ENCODE measurements at places on chromosomes 1 and 21.

DNA sequence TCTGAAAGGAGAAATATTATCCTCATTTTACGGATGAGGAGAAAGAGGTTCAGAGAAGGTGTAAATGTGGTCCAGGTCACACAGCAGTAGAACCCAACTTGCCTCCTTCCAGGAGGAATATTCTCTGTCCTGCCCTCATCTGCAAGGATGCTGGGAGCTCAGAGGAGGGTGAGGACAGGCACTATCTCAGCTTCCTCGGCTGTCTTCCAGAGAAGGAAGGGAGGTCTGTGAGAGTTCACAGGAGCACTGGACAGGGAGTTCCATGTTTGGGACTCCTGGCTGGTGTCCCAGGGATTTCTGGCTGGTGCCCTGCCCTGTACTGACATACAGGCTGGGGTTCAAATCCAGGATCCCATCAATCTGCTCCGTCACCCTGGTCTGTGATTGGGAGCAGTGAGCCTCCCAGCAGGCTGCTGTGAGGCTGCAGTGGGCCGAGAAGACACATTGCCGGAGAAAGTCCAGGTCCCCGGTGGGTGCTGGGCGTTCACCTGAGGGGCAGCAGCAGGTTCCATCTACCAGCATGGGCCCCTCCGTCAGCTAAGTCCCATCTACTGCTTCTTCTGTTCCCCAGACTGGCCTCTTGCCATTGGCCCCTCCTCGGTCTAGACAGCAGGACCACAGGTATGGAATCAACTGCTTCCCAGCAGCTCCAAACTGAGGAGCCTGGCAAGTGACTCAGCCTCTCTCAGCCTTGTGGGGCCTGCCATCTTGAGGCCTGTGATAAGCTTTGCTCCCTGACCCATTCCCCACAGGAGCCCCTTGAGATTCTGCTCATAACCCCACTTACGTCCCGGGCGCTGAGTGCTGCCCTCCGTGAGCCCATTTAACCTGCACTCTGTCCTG lies 8.5 kb upstream of the BSND start:
- no peak for DNase-seq

- DNase-seq = no peak
Observed at GRCh38 chr21:19832551-19832950, 1165.7 kb upstream of the NCAM2 start.

DNA sequence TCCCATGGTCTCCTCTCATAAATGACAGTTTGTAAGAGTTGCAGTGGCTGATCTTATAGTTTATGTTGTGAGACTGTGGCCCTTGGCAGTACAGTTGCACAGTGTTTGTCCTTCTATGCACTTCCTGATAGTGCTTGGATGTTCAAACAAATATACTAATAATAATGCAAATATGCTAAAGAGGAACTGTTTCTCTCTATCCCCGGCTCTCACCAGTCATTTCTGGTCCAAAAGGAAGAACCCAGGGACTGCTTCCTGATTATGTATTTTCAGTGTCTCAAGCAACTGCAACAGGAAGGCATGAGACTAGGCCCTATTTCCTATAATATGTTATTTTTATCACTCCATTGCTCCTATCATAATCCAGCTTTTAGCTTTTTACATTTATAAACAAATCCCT lies 17.0 kb upstream of the SUCO start:
- no peak for DNase-seq

GRCh38 chr1:200053646-200054045 lies 26.1 kb downstream of the NR5A2 start:
- DNase-seq = no peak

- no peak for DNase-seq
Observed at GRCh38 chr1:202017749-202018467, 7.5 kb downstream of the ELF3 start.

DNA sequence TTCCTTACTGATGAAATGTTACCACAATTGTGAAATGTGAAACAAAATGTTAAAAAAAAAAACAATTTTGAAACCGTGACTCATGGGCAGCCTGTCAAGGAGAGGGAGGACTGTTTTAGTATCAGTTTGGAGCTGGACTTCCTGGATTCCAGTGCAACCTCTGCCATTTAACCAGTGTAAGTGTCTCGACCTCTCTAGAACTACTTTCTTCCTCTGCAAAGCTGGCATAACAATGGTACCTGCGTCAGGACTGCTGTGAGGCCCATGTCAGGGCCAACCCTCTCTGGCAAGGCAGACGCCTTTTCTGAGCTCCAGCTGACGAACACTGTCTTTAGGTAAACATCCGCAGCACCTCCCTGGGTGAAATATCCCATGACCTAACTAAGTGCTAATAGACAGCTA lies 20.9 kb downstream of the URB1 start:
- DNase-seq = peak; percentile 82

DNA sequence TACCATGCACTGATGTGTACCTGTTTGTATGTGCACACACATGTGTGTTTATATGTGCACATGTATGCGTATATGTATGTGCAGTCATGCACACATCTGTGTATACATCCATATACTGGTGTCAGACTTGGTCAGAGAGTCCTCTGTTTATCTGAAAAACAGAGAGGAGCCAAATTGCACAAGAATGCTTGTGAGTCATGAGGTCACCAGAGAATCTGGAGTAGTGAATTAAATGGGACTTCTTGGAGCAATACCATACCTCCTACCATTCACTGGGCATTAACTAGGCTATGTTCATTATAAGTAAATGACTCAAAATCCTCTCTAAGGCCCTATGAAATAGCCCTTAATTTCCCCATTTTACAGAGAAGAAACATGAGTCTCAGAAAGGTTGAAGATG lies 272.1 kb upstream of the C1orf87 start:
- DNase-seq = no peak

DNA sequence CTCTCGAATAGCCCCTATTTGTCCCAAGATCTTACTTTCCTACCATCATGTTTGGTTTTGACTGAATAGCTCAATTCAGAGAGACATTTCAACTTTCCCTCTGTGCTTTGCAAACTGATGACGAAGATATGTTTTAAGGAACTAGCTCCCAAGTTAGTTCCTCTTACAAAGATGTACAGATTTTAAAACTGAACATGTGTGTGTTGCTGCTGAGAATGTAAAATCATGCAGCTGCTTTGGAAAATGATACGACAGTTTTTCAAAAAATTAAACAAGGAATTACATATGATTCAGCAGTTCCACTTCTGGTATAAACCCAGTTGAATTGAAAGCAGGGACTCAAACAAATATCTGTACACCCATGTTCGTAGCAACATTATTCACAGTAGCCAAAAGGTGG lies 33.6 kb downstream of the KIF26B start:
- no peak for DNase-seq

DNA sequence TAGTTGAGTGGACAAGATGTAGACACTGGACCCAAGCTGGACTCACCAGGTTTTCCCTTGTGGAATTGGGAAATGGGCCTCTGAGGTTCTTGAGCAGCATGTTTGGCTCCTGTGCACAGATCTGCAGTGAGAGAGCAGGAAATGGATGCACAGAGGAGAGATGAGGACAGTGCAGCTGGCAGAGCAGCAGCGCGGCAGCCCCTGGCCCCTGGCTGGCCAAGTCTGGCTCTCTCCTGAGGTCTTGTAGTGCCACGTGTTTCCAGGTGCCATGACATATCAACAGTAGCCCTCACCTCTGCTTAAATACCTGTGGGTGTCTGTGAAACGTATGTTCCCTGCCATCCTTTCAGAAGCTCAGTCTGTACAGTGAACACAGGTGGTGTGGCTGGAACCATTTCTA lies 19.2 kb upstream of the BCL10 start:
- DNase-seq = no peak

DNA sequence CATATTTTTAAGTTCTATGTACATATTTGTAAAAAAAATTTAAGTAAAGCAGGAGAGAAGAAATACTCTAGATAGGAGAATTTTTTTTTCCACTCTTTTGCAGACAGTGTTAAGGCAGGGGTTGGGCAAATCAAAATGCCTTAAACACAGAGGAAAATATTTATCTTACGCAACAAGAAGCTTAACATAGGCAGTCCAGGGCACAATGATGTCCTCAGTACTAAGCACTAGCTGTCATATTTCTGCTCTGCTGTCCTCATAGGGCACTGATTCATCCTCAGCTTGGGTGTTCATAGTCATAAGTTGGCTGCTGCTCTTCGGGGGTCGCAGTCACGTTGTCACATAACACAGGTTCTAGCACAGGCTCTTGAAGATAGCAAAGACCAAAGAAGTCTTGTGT lies 247.4 kb downstream of the PTBP2 start:
- peak; percentile 20 for DNase-seq

- DNase-seq = no peak
Observed at GRCh38 chr1:80645621-80646020, 1155.1 kb upstream of the ADGRL2 start.

DNA sequence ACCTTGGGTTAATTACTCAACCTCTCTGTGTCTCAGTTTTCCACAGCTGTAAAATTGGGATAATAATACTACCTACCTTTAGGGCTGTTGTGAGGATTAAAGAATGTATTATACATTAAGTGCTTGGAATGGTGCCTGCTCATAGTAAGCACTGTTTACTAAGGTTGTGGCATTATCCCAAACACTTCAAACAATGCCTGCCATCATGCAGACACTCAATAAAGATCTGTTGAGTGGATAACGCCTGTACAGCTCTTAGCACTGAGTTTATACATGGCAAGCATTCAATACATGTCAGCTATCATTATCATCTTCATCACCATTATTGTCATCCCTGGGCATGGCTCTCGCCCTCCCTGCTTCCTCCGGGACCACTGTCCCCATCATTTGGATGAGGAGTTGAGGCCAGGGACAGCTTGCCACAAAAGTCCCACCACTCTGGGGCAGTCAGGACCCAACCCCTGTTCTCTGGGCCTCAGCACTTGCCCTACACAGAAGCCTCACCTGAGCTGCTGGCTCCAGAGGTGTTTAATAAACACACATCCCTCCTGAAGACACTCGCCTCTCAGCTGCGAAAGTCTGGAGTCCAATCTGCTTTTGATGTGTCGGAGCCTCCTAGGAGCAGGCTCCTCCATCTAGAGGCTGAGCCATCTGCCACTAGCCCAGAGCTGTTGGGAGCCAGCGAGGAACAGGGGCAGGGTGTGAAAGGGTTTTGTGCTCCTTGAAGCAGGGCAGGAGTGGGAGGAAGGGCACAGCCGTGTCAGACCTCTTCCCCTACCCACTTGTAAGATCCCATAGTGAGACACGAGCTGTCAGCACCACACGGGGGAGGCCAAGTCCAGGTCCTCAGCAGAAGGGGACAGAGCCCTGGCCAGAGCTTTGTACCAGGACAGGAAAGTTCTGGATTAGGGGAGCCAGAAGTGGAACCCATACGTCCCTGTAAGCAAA lies 80.9 kb upstream of the ZC3H12A start:
- DNase-seq = no peak

DNA sequence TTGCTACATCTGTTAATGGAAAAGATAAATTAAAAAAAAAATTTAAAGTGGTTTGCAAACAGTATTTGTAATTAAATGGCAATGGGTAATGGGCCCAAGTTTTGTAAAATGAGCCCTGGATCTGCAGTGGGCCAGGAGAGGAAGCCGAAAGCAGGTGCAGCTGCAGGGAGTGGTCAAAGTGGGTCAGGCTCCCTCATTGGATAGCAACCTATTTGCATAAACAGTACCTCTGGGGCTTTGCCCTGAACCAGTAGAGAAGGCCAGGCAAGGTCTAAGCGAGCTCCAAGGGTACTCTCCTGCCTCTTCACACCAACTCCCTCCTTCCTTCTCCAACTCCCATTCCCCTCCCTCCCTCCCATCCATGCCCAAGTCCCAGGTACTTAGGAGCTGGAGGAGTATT lies 138.9 kb downstream of the HMGB4 start:
- no peak for DNase-seq

DNA sequence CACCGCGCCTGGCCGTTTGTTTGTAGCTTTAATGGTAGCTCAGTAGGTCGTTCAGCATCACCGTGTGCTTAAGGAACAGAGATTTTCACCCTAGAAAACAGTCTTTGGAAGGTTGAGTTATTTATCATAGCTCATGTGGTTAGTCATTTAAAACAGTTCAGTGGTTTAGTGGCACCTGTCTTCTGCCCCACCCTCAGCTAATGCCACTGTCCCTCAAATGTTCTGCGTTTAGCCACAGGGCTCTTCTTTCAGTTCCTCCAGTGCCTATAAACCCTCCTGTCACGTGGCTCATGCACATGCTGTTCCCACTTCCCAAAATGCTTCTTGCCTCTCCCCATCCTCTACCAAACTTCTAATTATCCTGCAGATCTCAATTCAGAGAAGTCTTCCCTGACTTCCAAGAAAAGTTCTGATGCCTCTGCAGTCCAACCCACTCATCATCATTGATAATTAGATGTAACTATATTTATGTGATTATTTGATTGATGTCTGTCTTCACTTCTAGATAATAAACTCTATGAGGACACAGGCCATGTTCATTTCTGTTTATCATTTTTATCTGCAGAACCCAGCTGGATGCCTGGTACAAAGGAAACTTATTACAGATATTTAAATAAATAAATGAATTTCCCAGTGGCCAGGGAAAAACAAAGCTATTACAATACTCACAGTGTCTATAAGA lies 14.4 kb upstream of the DIPK1A start:
- DNase-seq = no peak

DNA sequence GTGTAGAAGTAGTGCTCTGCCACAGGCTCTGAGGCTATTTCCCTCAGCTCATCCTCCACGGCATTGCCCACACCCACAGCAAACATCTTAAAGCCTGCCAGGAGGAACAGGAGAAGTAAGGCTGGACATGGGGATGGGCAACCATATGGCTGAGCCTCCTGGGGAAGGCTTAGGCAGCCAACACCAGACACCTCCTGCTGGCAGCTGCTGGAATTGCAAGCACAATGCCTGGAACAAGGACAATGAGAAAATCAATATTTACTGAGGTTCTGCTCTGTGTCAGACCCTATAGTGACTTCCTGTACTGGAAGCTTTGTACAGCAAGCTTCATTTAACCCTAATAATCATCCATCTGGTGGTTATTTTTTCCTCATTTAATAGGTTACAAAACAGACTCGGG lies 8.2 kb downstream of the MATN1 start:
- DNase-seq = no peak

GRCh38 chr1:150162862-150163706 lies 13.4 kb downstream of the PLEKHO1 start:
- DNase-seq = peak; percentile 98

- DNase-seq = no peak
Observed at GRCh38 chr1:21037091-21037490, 139.6 kb downstream of the EIF4G3 start.

DNA sequence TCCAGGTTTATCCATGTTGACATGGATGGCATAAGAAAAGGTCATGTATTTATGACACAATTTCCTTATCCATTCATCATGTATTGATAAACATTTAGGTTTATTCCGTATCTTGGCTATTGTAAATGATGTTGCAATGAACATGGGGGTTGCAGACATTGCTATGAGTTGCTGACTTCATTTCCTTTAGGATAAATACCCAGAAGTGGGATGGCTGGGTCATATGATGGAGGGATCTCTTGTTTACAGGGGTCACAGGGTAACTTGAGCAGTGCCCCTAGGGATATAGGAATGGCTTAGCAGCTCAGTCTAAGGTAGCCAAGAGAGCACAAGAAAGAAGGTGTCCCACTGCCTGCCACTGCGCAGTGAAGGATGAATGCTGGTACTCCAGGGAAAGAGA lies 229.6 kb upstream of the COA6 start:
- DNase-seq = no peak

GRCh38 chr1:17661546-17662157 lies 93.5 kb upstream of the ACTL8 start:
- DNase-seq = peak; percentile 4

- no peak for DNase-seq
Observed at GRCh38 chr1:53398576-53399365, 60.4 kb upstream of the DMRTB1 start.

- DNase-seq = no peak
Observed at GRCh38 chr1:182533896-182534295, 55.2 kb downstream of the RNASEL start.

- DNase-seq = no peak
Observed at GRCh38 chr1:219495737-219496408, 117.0 kb downstream of the ZC3H11B start.

- DNase-seq = no peak
Observed at GRCh38 chr1:88029142-88029541, 654.9 kb upstream of the PKN2 start.
